ENCODE measurements at places on chromosomes 12 and 14.

- peaks cover 65% of the 10 kb centered on the region for H3K36me3 ChIP-seq
- no peak for DNase-seq
- no peaks in the 10 kb centered on the region for H3K27me3 ChIP-seq
- no peak overlapping the region for H3K27ac ChIP-seq
- no peak overlapping the region for H3K4me3 ChIP-seq
Observed at GRCh38 chr12:909861-910260, 39.6 kb downstream of the RAD52 start.

- H3K4me1 ChIP-seq = no peaks in the 10 kb centered on the region
- DNase-seq = no peak
- H3K27ac ChIP-seq = no peak overlapping the region
- no peaks in the 10 kb centered on the region for H3K27me3 ChIP-seq
Observed at GRCh38 chr12:81209012-81209411, 131.1 kb downstream of the ACSS3 start.

- no peak for DNase-seq
- no peaks in the 10 kb centered on the region for H3K27me3 ChIP-seq
- H3K4me3 ChIP-seq = no peak overlapping the region
- H3K27ac ChIP-seq = no peak overlapping the region
Observed at GRCh38 chr12:78167510-78167909, 336.8 kb downstream of the NAV3 start.

- H3K4me1 ChIP-seq = no peaks in the 10 kb centered on the region
- no peaks in the 10 kb centered on the region for H3K36me3 ChIP-seq
- no peak overlapping the region for H3K4me3 ChIP-seq
- no peaks in the 10 kb centered on the region for H3K27me3 ChIP-seq
- no peak for DNase-seq
- no peak overlapping the region for H3K27ac ChIP-seq
Observed at GRCh38 chr12:99066726-99067125, 421.6 kb downstream of the APAF1 start.

GRCh38 chr14:65096323-65097089 is 5.8 kb downstream of the MAX start:
- no peak for DNase-seq
- H3K27ac ChIP-seq = no peak overlapping the region

DNA sequence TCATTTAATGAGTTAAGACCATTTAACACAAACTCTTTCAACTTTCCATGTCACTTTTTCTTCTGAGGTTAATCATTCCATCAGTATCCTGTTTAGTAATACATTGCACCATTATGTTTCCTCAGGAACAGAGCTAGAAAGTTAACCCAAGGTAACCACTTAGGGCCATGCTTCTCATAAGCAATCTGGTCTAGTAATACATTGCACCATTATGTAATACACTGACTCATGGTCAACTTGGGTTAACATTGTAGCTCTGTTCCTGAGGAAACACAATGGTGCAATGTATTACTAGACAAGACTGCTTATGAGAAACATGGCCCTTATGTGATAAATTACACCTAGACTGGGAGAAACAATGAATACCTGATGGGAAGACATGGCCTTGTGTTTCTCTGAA is 21.7 kb downstream of the ERH start:
- H3K27ac ChIP-seq = no peak overlapping the region
- no peak overlapping the region for H3K4me3 ChIP-seq
- no peaks in the 10 kb centered on the region for H3K27me3 ChIP-seq
- H3K4me1 ChIP-seq = no peaks in the 10 kb centered on the region
- peaks cover 39% of the 10 kb centered on the region for H3K36me3 ChIP-seq

Measured in natural killer cell (primary cell).